ENCODE measurements at places on chromosomes 11 and 22. TPM values are rescaled to one million over a fixed set of nuclear protein-coding genes. Genes with fewer than 3 reads are reported as not detected.

DNA sequence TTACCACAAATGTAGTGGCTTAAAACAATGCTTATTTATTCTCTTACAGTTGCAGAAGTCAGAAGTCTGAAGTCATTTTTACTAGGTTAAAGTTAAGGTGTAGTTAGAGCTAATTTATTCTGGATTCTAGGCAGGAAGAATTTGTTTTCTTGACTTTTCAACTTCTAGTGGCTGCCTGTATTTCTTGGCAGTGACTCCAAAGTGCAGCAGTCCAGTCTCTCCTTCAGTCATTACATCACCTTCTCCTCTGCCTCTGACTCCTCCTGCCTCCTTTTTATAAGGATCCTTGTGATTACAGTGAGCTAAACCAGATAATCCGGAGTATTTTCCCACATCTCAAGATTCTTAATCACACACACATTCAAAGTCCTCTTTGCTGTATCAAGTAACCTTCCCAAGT lies 581.4 kb downstream of the KCNA4 start:
- H3K4me1 ChIP-seq: no peaks in the 10 kb centered on the region
- H3K4me3 ChIP-seq: no peak overlapping the region
- H3K27me3 ChIP-seq: no peaks in the 10 kb centered on the region
- DNase-seq: no peak
- H3K27ac ChIP-seq: no peak overlapping the region
- no peaks in the 10 kb centered on the region for H3K36me3 ChIP-seq

- H3K4me1 ChIP-seq: peaks cover 11% of the 10 kb centered on the region
- H3K27me3 ChIP-seq: peaks cover 35% of the 10 kb centered on the region
- no peak for DNase-seq
- no peaks in the 10 kb centered on the region for H3K36me3 ChIP-seq
Measured at GRCh38 chr11:10935015-10935559, 77.2 kb upstream of the ZBED5 start.

PGR gene
- not detected for total RNA-seq

TMPRSS4 gene
- total RNA-seq: not detected

HTATIP2 gene
- 25.7 TPM for total RNA-seq

All from natural killer cell treated with Interleukin-12 subunit alpha and Interleukin-12 subunit beta and Interleukin-15 and Interleukin-18, amount 100 ng/mL, for 72 hours (primary cell).